ENCODE measurements at places on chromosomes 16 and 17. TPM values are rescaled to one million over a fixed set of nuclear protein-coding genes. Genes with fewer than 3 reads are reported as not detected.
A peak's percentile ranks its signal among the peaks of the same experiment; 100 is the strongest.

Gene LGALS9B
- total RNA-seq: not detected

Gene ABCC6
- total RNA-seq: 0.93 TPM

Gene PRAC1
- not detected for total RNA-seq

Gene CSH1
- not detected for total RNA-seq

- H3K27ac ChIP-seq: no peak overlapping the region
- H3K36me3 ChIP-seq: no peaks in the 10 kb centered on the region
- no peaks in the 10 kb centered on the region for H3K27me3 ChIP-seq
- ATAC-seq: no peak
Observed at GRCh38 chr16:84225126-84225525, 14.7 kb downstream of the KCNG4 start.

GRCh38 chr16:11536104-11536866 lies 50.4 kb downstream of the LITAF start:
- ATAC-seq: no peak
- no peaks in the 10 kb centered on the region for H3K36me3 ChIP-seq
- no peaks in the 10 kb centered on the region for H3K27me3 ChIP-seq
- H3K4me1 ChIP-seq: no peaks in the 10 kb centered on the region
- H3K27ac ChIP-seq: no peak overlapping the region

DNA sequence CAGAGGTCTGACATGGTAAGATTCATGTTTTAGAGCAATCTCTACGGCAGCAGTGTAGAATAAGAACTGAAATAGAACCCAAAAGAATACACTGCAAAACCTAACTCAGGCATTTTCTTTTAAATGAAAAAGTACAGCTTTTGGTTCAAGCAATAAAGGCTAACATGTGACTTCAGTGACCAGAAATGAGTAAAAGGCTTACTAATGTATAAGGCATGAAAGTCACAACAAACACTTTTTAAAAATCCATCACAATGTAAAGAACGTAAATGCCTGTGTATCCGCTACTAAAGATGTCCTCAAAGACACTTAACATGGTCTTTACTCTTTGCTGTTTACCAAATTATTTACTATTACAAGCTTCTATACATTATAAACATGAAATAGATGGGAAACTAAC lies 16.6 kb downstream of the KIAA0753 start:
- no peaks in the 10 kb centered on the region for H3K27me3 ChIP-seq
- no peak overlapping the region for H3K4me3 ChIP-seq
- no peak overlapping the region for H3K27ac ChIP-seq
- H3K36me3 ChIP-seq: no peaks in the 10 kb centered on the region
- no peaks in the 10 kb centered on the region for H3K4me1 ChIP-seq
- no peak for ATAC-seq

DNA sequence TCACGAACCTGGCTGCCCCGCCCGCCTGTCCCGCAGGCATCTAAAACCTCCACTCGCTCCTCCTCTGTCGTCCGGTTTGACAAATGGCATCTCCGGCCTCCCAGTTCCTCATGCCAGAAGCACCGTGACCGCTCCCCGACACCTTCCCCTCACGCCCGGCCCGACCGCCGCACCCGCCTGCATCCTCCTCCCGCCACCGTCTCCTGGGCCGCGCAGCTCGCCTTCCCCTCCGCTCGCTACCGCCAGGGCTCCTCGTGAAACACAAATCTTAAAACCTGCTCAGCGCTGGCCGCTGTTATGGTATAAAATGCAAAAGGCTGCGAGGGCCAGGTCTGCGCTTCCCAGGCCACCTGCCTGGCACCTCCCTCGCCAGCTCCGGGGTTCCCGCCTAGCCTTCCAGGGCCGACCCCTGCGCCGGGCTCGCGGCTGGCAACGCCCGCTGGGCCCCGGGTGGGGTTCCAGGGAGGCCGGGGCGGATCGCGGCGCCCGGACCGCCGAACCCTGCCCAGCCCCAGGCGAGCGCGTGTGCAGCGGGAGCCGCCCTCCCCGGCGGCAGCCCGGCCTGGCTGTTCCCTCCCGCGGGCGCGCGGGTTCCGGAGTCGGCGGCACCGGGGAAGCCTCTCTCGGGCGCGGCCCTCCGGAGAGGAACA lies 488 bp downstream of the SPSB3 start:
- peak overlapping the region; percentile 79 for H3K27ac ChIP-seq
- no peaks in the 10 kb centered on the region for H3K27me3 ChIP-seq
- no peaks in the 10 kb centered on the region for H3K36me3 ChIP-seq
- ATAC-seq: peak; percentile 17

DNA sequence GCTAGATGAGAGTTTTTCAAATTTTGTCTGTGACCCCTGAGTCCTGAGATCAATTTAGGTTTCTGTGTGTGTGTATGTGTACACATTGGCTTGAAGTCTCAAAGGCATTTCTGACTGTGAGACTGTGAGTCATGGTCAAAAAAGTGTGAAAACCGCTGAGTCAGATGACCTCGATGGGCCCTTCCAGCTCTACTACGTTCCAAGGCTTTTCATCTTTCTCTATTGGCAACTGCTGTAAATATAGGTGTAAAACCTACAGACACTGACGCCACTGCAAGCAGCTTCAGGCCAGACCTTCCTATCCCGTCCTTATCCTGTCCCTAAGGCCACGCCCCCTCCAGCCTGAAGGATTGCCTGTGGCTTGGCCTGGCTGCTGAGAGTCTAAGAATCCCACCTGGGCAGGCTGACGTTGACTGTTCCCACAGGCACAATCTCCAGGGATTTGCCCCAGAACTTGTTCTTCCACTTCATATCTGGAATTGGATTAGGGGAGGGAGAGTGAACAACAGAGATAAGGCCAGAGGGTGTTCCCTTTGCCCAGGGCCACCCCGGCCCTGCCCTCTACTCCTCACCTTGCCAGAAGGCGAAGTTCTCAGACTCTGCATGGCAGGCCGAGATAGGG lies 11.3 kb downstream of the OSBPL7 start:
- ATAC-seq: peak; percentile 14
- H3K36me3 ChIP-seq: peaks cover 81% of the 10 kb centered on the region
- no peak overlapping the region for H3K27ac ChIP-seq
- no peak overlapping the region for H3K4me3 ChIP-seq

GRCh38 chr17:9002606-9003354 lies 18.5 kb upstream of the NTN1 start:
- peaks cover 44% of the 10 kb centered on the region for H3K4me1 ChIP-seq
- peak; percentile 79 for ATAC-seq
- peak overlapping the region; percentile 72 for H3K4me3 ChIP-seq
- H3K27ac ChIP-seq: no peak overlapping the region
- H3K36me3 ChIP-seq: no peaks in the 10 kb centered on the region

DNA sequence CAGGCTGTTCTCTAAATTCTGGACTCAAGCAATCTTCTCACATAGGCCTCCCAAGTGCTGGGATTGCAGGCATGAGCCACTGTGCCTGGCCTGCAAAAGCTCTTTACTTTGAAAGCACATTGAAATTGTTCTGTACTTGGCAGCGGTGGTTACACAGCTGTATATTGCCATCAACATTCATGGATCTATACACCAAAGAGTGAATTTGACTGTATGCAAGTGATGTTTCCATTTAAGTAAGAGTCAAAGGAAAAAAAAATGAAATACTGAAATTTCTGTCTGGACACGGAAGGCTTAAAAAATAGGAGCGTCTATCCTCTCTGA lies 450.6 kb upstream of the PSMD7 start:
- H3K36me3 ChIP-seq: no peaks in the 10 kb centered on the region
- peaks cover 5% of the 10 kb centered on the region for H3K27me3 ChIP-seq
- H3K27ac ChIP-seq: no peak overlapping the region
- H3K4me3 ChIP-seq: no peak overlapping the region

Data from gastroesophageal sphincter (tissue), 4 donors.